Activated CD4-positive, alpha-beta T cell treated with anti-CD3 and anti-CD28 coated beads, Interleukin-2, amount 10 ng/mL, durations not matched to agents 7 days and 5 days (primary cell): ENCODE measurements at places on chromosomes 2 and 18. TPM values are rescaled to one million over a fixed set of nuclear protein-coding genes. Genes with fewer than 3 reads are reported as not detected.

PLCL1 gene
- total RNA-seq: 1.6 TPM

ZNF519 gene
- 14.4 TPM for total RNA-seq

BCL11A gene
- total RNA-seq: 0.04 TPM

FAM237A gene
- not detected for total RNA-seq

CIDEA gene
- not detected for total RNA-seq

PLB1 gene
- 1.1 TPM for total RNA-seq

NOSTRIN gene
- not detected for total RNA-seq

DNA sequence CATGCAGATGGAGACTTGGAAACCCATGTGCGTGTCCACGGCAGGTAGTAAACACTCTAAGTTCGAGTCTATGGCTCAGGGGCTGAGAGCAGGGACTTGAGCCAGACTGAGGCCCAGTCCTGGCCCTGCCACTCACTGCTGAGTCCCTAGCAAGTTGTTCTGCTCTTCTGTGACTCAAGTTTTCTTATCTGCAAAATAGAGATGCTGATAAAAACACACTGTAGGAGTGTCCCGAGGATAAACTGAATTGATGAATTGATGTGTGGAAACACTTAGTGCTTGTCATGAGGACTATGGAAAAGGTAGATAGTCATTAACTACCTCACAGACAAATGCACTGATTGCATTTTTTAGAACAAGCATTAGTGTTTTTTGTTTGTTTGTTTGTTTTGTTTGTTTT lies 73.2 kb downstream of the BOLA3 start:
- peaks cover 31% of the 10 kb centered on the region for H3K36me3 ChIP-seq
- H3K4me1 ChIP-seq: peaks cover 11% of the 10 kb centered on the region
- no peak overlapping the region for H3K27ac ChIP-seq
- no peak for DNase-seq
- no peaks in the 10 kb centered on the region for H3K27me3 ChIP-seq
- no peak overlapping the region for H3K4me3 ChIP-seq

DNA sequence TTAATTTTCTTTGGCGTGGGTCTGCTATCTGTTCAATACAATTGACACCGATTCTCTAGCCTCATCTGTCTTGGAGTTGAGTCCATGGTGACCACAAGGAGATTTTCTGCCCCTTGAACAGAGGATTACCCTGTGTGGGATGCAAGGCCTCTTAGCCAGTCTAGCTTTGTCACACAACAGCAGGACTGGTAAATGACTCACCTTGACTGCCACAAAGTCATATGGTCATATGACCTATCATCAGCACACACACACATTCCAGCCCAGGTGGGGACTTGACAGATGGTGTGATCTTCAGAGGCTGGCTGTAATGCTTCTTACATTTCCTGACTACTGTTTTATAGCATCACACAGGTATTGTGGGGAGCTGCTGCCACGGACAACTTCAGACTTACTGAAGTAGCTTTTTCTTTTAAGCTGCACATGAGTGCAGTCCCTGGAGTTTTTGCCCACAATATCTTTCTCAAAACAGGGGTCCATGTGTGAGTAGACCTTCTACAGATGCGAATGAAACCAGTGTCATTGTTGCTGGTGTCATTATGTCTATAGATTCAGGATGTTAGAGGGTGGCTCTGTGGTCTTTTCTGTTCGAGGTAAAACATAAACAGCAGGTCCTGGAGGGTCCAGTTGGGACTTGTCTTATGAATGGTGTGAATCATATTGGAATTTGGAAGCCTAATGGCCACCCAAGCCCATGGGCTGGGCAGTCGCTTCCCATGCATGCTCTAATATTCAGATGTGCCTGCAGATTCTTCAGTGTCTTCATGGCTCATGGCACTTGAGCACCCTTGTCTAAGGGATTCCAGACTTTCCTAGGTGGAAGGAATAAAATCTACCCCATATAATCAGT lies 18.6 kb upstream of the ACOXL start:
- peaks cover 58% of the 10 kb centered on the region for H3K27me3 ChIP-seq
- DNase-seq: no peak
- no peaks in the 10 kb centered on the region for H3K36me3 ChIP-seq
- H3K4me1 ChIP-seq: no peaks in the 10 kb centered on the region

- no peaks in the 10 kb centered on the region for H3K27me3 ChIP-seq
- DNase-seq: no peak
- peaks cover 69% of the 10 kb centered on the region for H3K36me3 ChIP-seq
- no peak overlapping the region for H3K4me3 ChIP-seq
- H3K4me1 ChIP-seq: no peaks in the 10 kb centered on the region
Measured at GRCh38 chr2:15605721-15606120, 14.1 kb downstream of the DDX1 start.

DNA sequence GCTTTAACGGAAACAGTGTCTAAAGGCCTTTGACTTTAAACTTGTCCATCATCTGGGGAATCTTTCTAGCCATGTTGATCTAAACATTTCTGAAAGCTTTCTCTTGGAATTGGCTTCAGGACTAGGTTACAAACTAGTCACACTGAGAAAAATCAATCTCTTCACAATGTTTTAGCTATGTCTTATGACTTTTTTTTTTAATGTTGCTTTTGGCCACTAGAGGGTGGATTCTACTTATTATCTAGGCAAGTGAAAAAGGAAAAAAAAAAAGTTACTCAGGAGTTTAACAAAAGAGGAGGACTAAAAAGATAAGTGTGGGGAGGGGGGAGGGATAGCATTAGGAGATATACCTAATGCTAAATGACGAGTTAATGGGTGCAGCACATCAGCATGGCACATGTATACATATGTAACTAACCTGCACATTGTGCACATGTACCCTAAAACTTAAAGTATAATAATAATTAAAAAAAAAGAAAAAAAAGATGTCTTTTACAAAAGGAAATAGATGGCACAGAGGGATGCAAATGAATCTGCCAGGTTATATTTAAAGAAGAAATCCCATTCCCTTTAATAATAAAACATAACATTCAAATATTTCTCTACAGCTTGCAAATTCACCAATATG lies 160.4 kb upstream of the PID1 start:
- no peaks in the 10 kb centered on the region for H3K4me1 ChIP-seq
- H3K36me3 ChIP-seq: no peaks in the 10 kb centered on the region
- H3K27me3 ChIP-seq: no peaks in the 10 kb centered on the region
- no peak overlapping the region for H3K27ac ChIP-seq
- H3K4me3 ChIP-seq: no peak overlapping the region

DNA sequence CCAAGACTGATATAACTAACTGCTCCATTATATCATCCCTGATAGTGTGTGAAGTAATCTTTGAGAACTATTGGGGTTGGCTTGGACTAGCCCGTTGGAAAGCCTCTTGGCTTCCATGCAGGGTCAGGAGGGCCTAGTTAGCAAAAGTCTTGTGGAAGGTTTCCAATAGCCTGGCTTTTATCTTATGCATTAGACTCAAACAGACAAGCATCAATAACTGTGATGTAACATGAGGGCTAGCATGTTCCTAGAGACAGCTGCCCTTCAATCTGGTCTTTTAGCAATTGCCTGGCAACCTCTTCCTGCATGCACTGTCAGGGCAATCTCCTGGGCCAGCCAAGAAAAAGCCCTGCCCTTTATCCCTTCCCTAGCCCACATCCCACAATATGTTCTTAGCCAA lies 18.2 kb downstream of the SLC8A1 start:
- H3K27me3 ChIP-seq: no peaks in the 10 kb centered on the region
- no peak for DNase-seq
- H3K4me1 ChIP-seq: no peaks in the 10 kb centered on the region

DNA sequence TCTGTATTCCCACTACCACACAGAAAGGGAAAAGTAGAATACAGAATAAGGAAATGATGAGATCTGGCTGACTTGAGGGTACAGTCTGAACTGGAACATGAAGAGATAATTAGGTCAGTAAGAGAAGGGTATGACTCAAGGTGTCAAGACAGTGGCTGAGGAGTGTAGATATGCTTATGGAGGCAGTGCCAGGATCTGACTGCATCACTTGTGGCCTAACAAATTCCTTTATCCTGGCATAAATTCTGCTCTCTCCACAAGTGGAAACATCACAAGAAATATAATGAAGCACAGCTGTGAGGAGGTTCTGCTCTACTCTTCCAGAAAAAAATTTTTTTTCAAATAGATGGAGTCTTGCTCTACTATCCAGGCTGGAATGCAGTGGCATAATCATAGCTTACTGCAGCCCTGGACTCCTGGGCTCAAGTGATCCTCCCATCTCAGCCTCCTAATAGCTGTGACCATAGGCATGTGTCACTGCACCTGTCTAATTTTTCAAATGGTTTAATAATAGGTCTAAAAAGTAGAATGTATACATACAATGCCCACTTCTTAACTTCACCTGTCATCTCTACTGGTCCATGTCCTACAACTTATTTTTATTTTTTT lies 85.3 kb downstream of the C2orf74 start:
- H3K27ac ChIP-seq: no peak overlapping the region
- H3K4me3 ChIP-seq: no peak overlapping the region
- no peaks in the 10 kb centered on the region for H3K27me3 ChIP-seq
- peaks cover 3% of the 10 kb centered on the region for H3K4me1 ChIP-seq
- H3K36me3 ChIP-seq: peaks cover 34% of the 10 kb centered on the region

- no peak overlapping the region for H3K27ac ChIP-seq
- H3K4me3 ChIP-seq: no peak overlapping the region
- H3K27me3 ChIP-seq: no peaks in the 10 kb centered on the region
Measured at GRCh38 chr2:190431907-190432306, 23.8 kb downstream of the MFSD6 start.

GRCh38 chr2:74253306-74253970 lies 55.0 kb downstream of the MTHFD2 start:
- no peak overlapping the region for H3K4me3 ChIP-seq
- no peak overlapping the region for H3K27ac ChIP-seq
- H3K36me3 ChIP-seq: no peaks in the 10 kb centered on the region
- DNase-seq: no peak

DNA sequence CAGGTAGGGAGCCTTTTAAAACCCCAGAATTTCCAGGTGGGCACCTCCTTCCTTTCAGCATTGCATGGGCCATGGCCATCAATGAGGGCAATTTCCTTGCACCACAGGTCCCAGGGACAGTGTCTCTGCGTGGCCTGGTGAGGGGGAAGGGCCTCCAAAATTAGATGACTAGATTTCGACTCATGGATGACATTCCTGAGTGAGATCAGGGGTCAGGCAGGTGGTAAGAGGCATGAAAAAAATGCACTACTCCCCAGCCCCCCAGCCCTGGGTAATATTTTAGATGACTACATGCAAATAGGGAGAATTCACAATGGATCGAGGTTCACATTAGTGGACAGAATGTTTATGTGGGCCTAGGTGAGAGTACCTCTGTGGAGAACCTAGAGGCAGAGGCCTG lies 19.0 kb upstream of the IGFBP5 start:
- H3K27ac ChIP-seq: no peak overlapping the region
- H3K36me3 ChIP-seq: no peaks in the 10 kb centered on the region
- H3K4me1 ChIP-seq: no peaks in the 10 kb centered on the region

DNA sequence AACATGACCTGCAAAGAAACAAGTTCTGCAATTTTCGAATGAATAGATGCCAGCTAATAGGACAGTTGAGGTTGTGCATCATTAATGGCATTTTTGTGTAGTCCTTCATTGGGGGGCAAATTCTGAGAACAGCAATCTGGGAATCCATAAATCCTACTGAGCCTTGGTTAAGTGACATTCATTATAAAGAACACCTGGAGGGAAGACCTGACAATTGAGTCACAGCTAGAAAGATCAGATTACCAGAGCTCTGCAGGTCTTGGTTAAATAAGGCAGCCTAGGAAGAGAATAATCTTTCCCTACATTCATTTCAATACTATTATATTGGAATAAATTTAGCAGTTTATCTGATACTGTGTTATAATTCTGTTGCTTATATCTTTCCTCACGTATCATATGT lies 14.3 kb downstream of the KCNH7 start:
- H3K27ac ChIP-seq: no peak overlapping the region
- DNase-seq: no peak
- no peaks in the 10 kb centered on the region for H3K27me3 ChIP-seq

DNA sequence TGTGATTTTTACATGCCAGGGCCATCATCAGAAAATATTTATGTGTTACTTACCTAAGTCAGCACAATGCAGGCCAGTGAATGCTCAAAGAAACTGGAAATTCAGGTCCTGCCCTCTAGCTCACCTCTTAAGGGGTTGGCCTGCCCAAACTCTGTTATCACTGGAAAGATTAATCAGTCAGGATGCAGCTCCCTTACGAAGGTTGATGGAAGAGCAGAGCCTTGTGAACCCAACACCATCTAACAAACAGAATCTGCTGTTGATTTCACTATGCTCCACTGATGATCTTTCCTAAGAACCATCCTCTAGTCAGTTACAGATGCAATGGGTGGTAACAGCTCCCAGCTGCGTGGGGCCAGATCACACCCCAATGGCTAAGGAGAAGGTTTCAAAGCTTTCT lies 38.2 kb downstream of the SOX11 start:
- no peaks in the 10 kb centered on the region for H3K36me3 ChIP-seq
- no peak overlapping the region for H3K4me3 ChIP-seq
- H3K27ac ChIP-seq: no peak overlapping the region
- H3K27me3 ChIP-seq: peaks cover 11% of the 10 kb centered on the region
- no peak for DNase-seq

GRCh38 chr18:62332964-62333695 lies 8.0 kb downstream of the TNFRSF11A start:
- peaks cover 41% of the 10 kb centered on the region for H3K4me1 ChIP-seq
- DNase-seq: no peak
- no peak overlapping the region for H3K27ac ChIP-seq
- H3K36me3 ChIP-seq: peaks cover 4% of the 10 kb centered on the region
- H3K27me3 ChIP-seq: no peaks in the 10 kb centered on the region

- H3K36me3 ChIP-seq: no peaks in the 10 kb centered on the region
- no peaks in the 10 kb centered on the region for H3K4me1 ChIP-seq
- DNase-seq: no peak
- no peak overlapping the region for H3K27ac ChIP-seq
- H3K4me3 ChIP-seq: no peak overlapping the region
- H3K27me3 ChIP-seq: no peaks in the 10 kb centered on the region
Measured at GRCh38 chr18:44258086-44258485, 422.6 kb upstream of the SETBP1 start.

DNA sequence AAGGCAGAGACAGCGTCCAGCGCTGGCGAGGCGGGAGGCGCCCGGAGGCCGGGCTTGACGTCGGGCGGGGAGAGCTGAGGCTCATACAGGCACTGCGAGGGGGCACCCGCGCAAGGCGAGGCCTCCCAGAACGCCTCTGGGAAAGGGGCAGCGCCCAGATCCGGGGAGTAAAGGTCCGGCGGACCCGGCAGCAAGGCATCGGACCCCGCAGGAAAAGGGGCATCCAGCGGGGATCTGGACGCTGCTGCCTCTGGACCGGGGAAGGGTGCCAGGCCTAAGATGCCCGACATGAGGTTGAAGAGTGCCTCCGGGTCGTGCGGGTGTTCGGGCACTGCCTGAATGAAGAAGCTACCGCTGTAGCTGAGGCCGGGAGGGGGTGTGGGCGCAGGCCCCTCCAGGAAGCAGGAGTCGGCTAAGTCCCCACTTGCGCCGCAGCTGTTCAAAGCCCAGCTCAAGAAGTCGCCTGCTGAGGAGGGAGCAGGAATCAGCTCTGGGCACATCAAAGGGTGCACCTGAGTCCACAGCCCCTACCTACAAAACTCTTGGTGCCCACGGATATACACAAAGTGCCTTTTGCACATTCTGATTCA lies 937 bp downstream of the EGR4 start:
- no peaks in the 10 kb centered on the region for H3K36me3 ChIP-seq
- peaks cover 87% of the 10 kb centered on the region for H3K27me3 ChIP-seq
- H3K27ac ChIP-seq: no peak overlapping the region
- DNase-seq: no peak
